ENCODE measurements at places on chromosomes 11 and 22. TPM values are rescaled to one million over a fixed set of nuclear protein-coding genes. Genes with fewer than 3 reads are reported as not detected.
A peak's percentile ranks its signal among the peaks of the same experiment; 100 is the strongest.

DNA sequence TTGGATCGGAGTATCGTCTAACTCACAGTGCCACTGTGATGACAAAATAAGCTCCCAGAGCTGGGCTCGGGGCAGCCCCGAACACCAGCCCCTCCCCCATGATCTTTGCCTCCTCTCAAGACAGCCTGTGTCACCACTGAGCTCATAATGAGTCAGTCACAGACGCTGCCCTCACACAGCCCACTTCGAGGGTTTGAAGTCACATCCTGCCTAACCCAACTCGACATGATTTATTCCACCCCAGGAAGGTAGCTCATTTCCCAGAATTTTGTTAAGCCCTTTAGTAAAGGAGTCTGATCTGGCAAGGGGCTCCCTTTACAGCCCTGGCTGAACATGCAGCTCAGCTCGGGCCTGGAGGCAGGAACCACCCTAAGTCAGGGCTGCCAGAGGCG is 22.8 kb downstream of the MYH9 start:
- no peaks in the 10 kb centered on the region for H3K27me3 ChIP-seq
- peaks cover 12% of the 10 kb centered on the region for H3K36me3 ChIP-seq
- H3K27ac ChIP-seq = peak overlapping the region; percentile 69
- DNase-seq = no peak
- peaks cover 100% of the 10 kb centered on the region for H3K4me1 ChIP-seq
- no peak overlapping the region for H3K4me3 ChIP-seq

- no peak for DNase-seq
- no peaks in the 10 kb centered on the region for H3K27me3 ChIP-seq
- no peak overlapping the region for H3K27ac ChIP-seq
- no peaks in the 10 kb centered on the region for H3K36me3 ChIP-seq
These were observed 21.5 kb downstream of the OR56B4 start for GRCh38 chr11:6129011-6129410.

- H3K27ac ChIP-seq = no peak overlapping the region
- no peaks in the 10 kb centered on the region for H3K4me1 ChIP-seq
- H3K27me3 ChIP-seq = no peaks in the 10 kb centered on the region
- H3K36me3 ChIP-seq = no peaks in the 10 kb centered on the region
- H3K4me3 ChIP-seq = no peak overlapping the region
These were observed 654.9 kb upstream of the CCDC90B start for GRCh38 chr11:83941050-83941449.

- H3K36me3 ChIP-seq = no peaks in the 10 kb centered on the region
- no peak for DNase-seq
- H3K27me3 ChIP-seq = peaks cover 9% of the 10 kb centered on the region
These were observed 8.3 kb downstream of the GAS2 start for GRCh38 chr11:22674470-22675439.

DNA sequence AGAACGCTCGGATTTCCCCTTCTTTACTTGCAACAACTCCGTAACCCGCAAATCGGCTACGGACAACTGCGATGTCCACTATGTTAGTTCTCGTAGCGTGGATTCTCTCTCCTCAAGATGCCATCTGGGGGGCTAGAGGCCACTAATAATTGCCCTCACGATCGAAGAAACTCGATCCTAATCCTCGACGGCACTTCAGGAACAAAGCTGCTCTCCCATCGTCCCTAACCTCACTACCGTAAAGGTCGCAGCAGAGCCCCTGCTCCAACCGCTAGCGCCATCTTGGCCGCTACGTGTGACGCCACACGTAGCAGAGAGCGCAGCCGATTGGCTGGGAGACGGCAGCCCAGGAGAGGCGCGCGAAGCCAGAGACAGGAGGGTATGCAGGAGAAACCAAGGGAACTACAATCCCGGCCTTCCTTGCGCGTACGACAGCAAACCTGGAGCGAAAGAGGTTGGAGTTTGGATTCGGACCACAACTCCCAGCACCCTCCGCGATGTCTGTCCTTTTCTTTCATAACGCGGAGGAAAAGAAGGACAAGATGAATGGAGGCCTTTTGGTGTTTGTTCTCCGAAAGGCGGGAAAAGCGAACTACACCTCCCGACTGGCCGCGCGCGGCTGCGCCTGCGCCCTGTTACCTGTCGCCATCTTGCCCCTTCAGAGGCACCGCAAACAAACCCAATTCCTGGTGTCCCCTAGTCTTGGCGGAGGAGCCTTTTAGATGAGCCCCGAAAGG is at the start of gene EMSY:
EMSY (plus strand) TSS at position 635 of the 737 bp plus-strand sequence. CDS start 1,921 bp downstream, outside the sequence.
- H3K4me1 ChIP-seq = peaks cover 12% of the 10 kb centered on the region
- peak within 1 kb of the TSS; percentile 95 for H3K27ac ChIP-seq
- DNase-seq = peak; percentile 98
- no peaks in the 10 kb centered on the region for H3K27me3 ChIP-seq
- H3K36me3 ChIP-seq = peaks cover 27% of the 10 kb centered on the region
- H3K4me3 ChIP-seq = peak within 1 kb of the TSS; percentile 99

DNA sequence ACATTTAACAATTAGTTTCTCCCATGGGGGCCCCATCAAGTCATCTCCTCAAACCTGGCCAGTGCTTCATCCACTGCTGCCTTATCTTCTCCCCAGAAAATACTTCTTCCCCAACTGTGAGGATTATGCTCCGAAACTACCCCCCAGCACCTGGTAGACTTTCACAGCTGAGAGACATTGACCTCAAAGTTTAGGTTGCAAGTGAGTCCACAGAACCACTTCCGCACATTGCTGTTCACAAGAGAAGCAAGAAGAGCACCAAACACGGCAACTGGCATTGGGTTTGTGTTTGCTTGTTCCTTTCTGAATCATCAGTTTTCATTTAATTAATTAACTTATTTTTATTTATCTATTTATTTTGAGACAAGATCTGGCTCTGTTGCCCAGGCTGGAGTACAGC is 6.1 kb downstream of the MCHR1 start:
- H3K4me1 ChIP-seq = no peaks in the 10 kb centered on the region
- DNase-seq = no peak
- no peak overlapping the region for H3K4me3 ChIP-seq
- H3K27ac ChIP-seq = no peak overlapping the region
- no peaks in the 10 kb centered on the region for H3K27me3 ChIP-seq
- no peaks in the 10 kb centered on the region for H3K36me3 ChIP-seq

GRCh38 chr11:83051760-83052671 is 19.7 kb downstream of the RAB30 start:
- peaks cover 21% of the 10 kb centered on the region for H3K4me1 ChIP-seq
- H3K27me3 ChIP-seq = no peaks in the 10 kb centered on the region
- peak overlapping the region; percentile 59 for H3K27ac ChIP-seq
- H3K36me3 ChIP-seq = no peaks in the 10 kb centered on the region
- no peak for DNase-seq

DNA sequence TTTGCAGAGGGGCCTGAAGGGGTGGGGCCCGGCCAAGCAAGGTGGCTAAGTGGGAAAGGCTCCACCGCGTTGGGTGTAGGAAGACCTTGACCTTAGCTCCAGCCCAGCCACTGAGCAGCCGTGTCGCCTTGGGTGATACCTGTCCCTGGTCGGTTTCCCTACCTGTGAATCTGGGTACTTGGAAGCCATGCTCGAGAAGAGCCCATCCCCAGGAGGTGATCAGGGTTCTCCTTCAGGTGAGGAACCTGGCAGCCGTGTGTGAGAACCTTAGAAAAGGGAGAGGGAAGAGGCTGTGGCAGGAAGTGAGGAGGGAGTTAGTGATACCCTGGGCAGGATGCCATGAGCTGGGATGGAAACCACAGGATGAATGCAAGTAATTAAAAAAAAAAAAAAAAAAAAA is 21.6 kb downstream of the PPARA start:
- H3K4me1 ChIP-seq = peaks cover 9% of the 10 kb centered on the region
- no peak overlapping the region for H3K4me3 ChIP-seq
- no peak overlapping the region for H3K27ac ChIP-seq
- H3K27me3 ChIP-seq = no peaks in the 10 kb centered on the region

DNA sequence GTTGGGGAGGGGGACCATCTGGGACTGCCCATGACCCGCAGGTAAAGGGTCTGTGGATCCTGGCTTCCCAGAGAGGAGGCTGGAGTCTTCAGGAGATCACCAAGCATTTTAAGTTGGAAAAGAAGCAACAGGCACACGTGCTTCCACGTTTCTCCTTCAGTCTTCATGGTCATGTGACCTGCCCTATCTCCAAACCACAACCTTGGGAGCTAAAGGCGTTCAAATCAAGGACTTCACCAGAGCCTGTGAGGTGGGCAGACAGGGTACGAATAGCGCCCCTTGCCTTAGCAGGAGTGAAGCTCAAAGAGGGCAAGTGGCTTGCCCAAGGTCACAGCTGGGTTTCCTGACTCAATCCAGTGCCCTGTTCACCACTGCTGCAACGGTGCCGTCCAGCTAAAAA is 6.7 kb downstream of the TMEM184B start:
- DNase-seq = no peak
- H3K36me3 ChIP-seq = peaks cover 7% of the 10 kb centered on the region
- H3K27me3 ChIP-seq = no peaks in the 10 kb centered on the region
- H3K4me1 ChIP-seq = peaks cover 54% of the 10 kb centered on the region

DNA sequence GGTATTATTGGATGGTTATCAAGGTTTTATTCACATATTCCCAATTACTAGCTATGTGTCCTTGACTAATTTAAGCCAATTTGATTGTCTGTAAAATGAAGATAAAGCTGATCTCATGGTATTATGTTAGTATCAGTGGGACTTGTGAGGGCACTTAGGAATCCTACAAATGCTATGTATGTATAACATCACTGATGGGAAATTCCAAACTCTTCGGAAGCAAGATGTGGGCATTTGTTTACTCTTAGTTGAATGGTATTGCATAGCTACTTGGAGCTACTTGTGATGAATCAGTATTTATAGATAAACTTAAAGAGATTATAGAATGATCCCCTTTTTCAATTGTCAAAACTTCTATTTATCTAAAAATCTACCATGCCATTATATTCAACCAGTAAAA is 239.9 kb downstream of the CNTN5 start:
- H3K4me3 ChIP-seq = no peak overlapping the region
- H3K27me3 ChIP-seq = no peaks in the 10 kb centered on the region
- H3K4me1 ChIP-seq = no peaks in the 10 kb centered on the region
- no peak for DNase-seq
- H3K36me3 ChIP-seq = no peaks in the 10 kb centered on the region
- H3K27ac ChIP-seq = no peak overlapping the region

- no peaks in the 10 kb centered on the region for H3K27me3 ChIP-seq
- DNase-seq = no peak
- no peak overlapping the region for H3K4me3 ChIP-seq
- peaks cover 23% of the 10 kb centered on the region for H3K36me3 ChIP-seq
- H3K27ac ChIP-seq = peak overlapping the region; percentile 60
These were observed 25.0 kb downstream of the MED15 start for GRCh38 chr22:20532256-20532993.

- no peak overlapping the region for H3K27ac ChIP-seq
- DNase-seq = peak; percentile 46
- peaks cover 3% of the 10 kb centered on the region for H3K27me3 ChIP-seq
These were observed 126.9 kb downstream of the ARHGAP8 start for GRCh38 chr22:44879301-44879680.

DNA sequence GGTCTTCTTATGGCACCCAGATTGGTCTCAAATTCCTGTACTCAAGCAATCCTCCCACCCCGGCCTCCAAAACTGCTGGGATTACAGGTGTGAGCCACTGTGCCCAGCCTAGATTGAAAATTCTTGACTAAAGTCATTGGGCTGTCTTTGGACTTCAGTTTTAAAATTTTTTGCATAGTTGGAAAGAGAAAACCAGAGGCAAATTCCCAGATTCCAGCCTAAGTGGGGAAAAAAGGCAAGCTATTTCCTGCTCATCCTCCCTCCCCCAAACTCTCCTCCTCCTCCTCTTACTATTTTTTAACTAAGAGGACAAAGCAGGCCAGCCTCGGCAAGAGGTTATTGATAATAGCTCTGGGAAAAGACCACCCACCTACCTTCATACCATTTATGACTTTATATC is 78.6 kb upstream of the CLMP start:
- no peak overlapping the region for H3K4me3 ChIP-seq
- no peaks in the 10 kb centered on the region for H3K27me3 ChIP-seq
- H3K27ac ChIP-seq = no peak overlapping the region
- H3K4me1 ChIP-seq = no peaks in the 10 kb centered on the region
- no peaks in the 10 kb centered on the region for H3K36me3 ChIP-seq
- no peak for DNase-seq

DNA sequence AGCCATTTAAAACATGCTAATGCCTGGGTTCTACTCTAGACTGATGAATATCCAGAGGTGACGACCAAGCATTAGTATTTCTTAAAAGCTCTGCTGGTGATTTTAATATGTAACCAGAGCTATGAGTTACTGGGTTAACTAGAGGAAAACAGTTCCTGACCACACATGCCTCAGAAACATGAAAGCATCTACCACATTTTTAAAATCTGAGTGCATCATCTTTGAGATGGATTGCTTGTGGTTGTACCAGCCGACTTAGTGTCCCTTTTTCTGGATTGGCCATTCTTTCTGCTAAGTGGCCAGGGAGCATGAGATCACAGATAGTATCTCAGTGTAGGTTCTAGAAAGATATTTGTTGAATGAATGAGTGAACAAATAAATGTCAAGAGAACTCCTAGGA is 152.4 kb downstream of the NTM start:
- H3K27ac ChIP-seq = no peak overlapping the region
- DNase-seq = no peak
- no peaks in the 10 kb centered on the region for H3K36me3 ChIP-seq
- H3K4me1 ChIP-seq = no peaks in the 10 kb centered on the region

DNA sequence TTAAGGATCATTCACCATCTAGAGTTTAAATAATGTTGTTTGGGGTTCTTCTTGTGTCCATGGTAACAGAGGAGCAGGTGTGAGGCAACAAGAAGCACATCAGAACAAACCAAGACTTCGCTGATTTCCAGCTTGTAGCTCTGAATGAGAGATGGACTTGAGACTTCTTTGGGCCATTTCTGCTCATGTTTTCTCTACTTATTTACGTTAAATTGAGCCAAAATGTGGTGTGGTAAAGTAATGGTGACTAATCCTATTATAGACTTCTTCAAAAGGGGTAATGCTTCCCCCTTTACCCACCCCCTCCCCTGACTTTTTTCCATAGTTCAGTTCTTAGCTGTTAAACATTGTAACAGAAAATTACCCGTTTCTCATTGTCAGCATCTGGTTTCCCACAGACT is 65.2 kb downstream of the CSTPP1 start:
- no peaks in the 10 kb centered on the region for H3K27me3 ChIP-seq
- no peak for DNase-seq
- peaks cover 32% of the 10 kb centered on the region for H3K4me1 ChIP-seq
- no peak overlapping the region for H3K4me3 ChIP-seq
- no peak overlapping the region for H3K27ac ChIP-seq

ARHGAP8 gene
- total RNA-seq = 18.1 TPM

TUB gene
- 3.6 TPM for total RNA-seq

SHANK3 gene
- total RNA-seq = 59.9 TPM

HPS5 gene
- 33.0 TPM for total RNA-seq

TST gene
- total RNA-seq = 48.1 TPM

SHANK2 gene
- total RNA-seq = 62.5 TPM

All from upper lobe of right lung (tissue), 1 donor.